ENCODE measurements at places on chromosomes 6 and 20.

DNA sequence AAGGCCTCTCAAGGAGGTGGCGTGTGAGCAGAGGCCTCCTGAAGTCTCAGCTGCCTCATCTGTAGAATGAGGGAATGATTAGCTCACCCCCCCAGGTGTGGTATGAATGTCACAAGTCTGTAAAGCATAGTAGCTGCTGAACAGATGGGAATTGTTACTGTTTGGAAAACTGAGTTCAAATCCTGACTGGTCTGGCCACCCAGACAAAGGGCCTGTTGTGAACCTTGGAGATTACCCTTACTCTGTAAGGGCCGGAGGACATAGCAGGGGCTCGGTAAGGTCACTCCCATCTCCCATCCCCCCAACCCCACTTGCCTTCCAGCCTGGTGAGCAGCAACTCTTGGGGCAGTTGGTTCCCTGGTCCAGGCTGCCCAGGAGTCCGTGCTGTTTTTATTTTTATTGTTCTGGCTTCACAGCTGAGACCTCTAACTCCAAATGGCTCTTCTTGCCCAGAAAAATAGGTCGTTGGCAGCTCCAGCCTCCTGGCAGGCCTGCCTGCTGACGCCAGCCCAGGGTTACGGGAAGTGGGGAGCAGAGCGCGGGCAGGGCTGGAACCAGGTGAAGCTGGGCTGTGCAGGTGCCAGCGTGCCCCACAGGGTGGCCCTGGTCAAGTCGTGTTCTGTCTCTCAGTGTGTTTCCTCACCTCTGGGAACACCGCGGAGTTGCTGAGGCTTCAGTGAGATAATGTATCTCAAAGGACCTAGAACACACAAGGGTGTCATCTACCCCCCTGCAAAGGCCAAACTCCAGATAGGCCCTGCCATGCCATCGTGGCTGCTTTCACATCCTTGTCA lies 4.5 kb upstream of the SIRPA start:
- H3K27ac ChIP-seq: no peak overlapping the region
- H3K4me3 ChIP-seq: no peak overlapping the region
- no peaks in the 10 kb centered on the region for H3K4me1 ChIP-seq
- DNase-seq: no peak
- H3K27me3 ChIP-seq: no peaks in the 10 kb centered on the region

DNA sequence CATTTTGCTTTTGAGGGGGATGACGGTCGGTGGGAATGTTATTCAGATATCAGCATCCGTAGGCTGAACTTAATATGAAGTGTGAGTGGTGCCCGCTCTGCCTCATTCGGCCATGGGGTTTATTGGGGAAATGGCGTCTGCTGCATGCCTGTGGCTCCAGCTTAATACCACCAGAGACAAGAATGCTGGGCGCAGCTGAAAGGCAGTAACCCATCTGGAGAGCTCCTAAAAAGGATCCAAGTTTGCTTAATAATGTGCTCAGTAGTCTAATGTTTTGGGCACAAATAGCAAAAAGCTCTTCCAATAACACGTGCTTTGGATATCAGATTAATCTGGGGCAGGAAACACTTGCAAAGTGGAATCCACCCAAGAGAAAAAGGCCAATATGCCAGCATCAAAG lies 273.0 kb upstream of the TAB2 start:
- H3K4me3 ChIP-seq: no peak overlapping the region
- H3K36me3 ChIP-seq: no peaks in the 10 kb centered on the region
- no peak overlapping the region for H3K27ac ChIP-seq
- H3K27me3 ChIP-seq: no peaks in the 10 kb centered on the region
- H3K4me1 ChIP-seq: no peaks in the 10 kb centered on the region

- no peaks in the 10 kb centered on the region for H3K27me3 ChIP-seq
- H3K36me3 ChIP-seq: no peaks in the 10 kb centered on the region
- H3K27ac ChIP-seq: no peak overlapping the region
- no peaks in the 10 kb centered on the region for H3K4me1 ChIP-seq
Observed at GRCh38 chr6:134714679-134715078, 235.2 kb downstream of the ALDH8A1 start.

DNA sequence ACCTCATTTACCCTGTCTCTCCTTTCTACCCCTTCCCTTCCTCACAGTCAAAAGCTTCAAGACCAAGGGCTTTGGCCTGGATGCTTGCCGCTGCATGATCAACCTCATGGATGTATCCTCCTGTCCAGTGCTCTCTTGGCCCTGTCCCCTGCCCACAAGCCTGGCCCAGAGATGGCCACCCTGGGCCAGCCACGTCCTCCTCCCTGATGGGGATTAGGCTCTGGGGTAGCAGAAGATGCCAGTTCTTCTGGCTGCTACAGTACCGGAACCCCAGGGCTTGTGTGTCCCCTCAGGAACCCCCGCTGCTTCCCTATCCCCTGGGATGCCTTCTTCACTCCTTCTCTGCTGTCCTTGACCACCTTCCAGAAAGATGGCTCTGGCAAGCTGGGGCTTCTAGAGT lies 22.3 kb downstream of the CAPN11 start:
- H3K4me3 ChIP-seq: no peak overlapping the region
- H3K27me3 ChIP-seq: no peaks in the 10 kb centered on the region
- no peak for DNase-seq
- H3K4me1 ChIP-seq: no peaks in the 10 kb centered on the region
- no peak overlapping the region for H3K27ac ChIP-seq

GRCh38 chr20:43691928-43692524 lies 25.1 kb downstream of the MYBL2 start:
- no peak for DNase-seq
- H3K4me3 ChIP-seq: no peak overlapping the region
- no peaks in the 10 kb centered on the region for H3K36me3 ChIP-seq

GRCh38 chr6:116373300-116373699 lies 2.6 kb downstream of the DSE start:
- DNase-seq: no peak
- H3K27ac ChIP-seq: no peak overlapping the region
- H3K4me1 ChIP-seq: no peaks in the 10 kb centered on the region

GRCh38 chr6:43702534-43703440 lies 15.2 kb upstream of the MRPS18A start:
- peaks cover 6% of the 10 kb centered on the region for H3K4me1 ChIP-seq
- no peaks in the 10 kb centered on the region for H3K36me3 ChIP-seq
- peak overlapping the region; percentile 88 for H3K27ac ChIP-seq
- H3K4me3 ChIP-seq: no peak overlapping the region
- H3K27me3 ChIP-seq: no peaks in the 10 kb centered on the region

DNA sequence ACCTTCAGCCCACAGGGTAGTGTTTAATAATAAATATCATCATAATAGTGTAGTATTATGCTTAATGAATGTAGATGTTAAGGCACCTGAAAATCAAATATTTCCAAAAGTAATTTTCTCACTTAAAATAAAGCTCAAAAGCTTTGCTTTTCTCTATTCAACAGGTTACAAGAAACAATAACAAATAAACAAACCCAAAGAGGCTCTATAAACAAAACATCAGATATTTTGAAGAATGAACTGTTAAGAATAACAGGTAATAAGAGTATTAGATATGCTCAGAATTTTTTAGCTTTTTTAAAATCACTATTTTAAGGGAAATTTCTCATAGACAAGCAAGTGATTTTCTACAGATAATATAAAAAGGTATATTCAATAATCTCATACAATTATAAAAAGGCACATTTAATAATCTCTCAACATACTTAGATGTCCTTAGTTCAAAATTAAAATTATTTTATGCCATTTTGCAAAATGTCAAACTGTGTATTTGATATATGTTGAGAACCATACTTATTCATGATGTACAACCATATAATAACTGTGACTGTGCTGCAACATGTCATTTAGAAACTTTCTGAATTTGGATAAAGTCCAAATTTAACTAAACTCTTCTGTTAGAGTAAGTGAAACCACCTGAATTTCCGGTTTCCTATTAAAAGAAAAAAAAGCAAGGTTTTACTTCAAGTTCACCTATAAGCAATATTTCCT lies 35.8 kb downstream of the PHIP start:
- no peaks in the 10 kb centered on the region for H3K4me1 ChIP-seq
- no peaks in the 10 kb centered on the region for H3K36me3 ChIP-seq
- no peak overlapping the region for H3K27ac ChIP-seq

- DNase-seq: no peak
- H3K27me3 ChIP-seq: no peaks in the 10 kb centered on the region
- H3K4me3 ChIP-seq: no peak overlapping the region
- H3K4me1 ChIP-seq: no peaks in the 10 kb centered on the region
Observed at GRCh38 chr6:122072014-122072647, 327.3 kb upstream of the HSF2 start.

- H3K4me1 ChIP-seq: no peaks in the 10 kb centered on the region
- no peak overlapping the region for H3K4me3 ChIP-seq
- no peaks in the 10 kb centered on the region for H3K36me3 ChIP-seq
- no peaks in the 10 kb centered on the region for H3K27me3 ChIP-seq
- no peak overlapping the region for H3K27ac ChIP-seq
Observed at GRCh38 chr6:82971877-82972460, 93.7 kb downstream of the UBE3D start.

DNA sequence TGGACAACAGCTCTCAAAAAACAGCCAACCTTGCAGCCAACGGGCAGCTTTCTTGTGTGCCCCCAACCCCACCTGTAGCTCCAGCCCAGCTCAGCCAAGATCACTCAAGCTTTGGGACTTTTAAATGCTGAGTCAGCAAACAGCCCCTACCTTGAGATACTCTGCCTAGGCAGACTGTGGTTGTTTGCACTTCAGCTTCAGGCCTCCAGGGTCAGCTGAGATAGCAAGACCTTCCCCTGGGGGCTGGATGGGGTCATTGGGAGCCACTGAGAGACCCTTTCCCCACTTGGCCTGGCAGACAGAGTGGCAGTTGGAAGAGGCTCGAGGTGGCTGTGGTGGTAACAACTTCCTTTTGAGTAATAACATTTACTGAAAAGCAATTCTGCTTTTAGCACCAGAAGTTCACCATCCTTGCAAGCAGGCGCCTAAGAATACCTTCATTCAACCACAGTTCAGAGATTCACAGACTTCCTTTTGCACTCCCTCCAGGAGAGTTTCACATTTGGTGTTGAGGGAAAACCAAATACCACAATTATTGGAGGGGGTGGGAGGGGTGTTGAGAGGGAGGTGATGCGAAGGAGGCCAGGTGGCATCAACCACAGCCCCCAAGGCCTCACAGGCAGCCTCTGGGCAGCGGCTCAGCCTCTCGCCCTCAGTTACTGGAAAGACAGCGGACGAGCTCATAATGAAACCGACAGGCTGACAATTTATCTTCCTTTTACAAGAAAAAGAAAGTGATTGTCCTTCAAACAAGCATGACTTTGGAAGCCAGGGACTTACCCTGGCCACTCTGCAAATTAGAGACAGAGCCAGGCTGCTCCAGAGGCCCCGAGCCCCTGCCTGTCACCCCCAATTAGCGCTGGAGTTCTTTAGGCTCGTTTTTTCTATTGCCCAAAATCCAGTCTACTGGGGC lies 148.1 kb downstream of the CEBPB start:
- peak overlapping the region; percentile 87 for H3K27ac ChIP-seq
- no peaks in the 10 kb centered on the region for H3K27me3 ChIP-seq
- H3K4me1 ChIP-seq: no peaks in the 10 kb centered on the region

DNA sequence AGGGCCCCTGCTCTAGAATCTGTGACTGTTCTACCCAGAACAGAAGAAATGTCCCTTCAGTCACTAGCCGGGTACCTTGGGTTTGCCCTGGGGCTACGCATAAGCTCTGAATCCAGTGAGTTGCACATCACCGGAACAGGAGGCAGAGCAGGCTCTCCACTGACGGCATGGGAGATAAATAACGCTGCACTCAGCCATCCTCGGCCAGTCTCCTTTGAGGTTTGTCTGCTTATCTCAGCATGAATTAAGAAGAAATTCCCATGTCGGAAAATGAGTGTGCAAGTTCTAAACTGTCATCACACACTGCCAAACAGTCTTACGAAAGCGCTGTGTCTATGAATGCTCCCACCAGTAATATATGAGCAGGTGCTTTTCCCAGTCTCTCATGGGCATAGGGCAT lies 90.8 kb downstream of the FAM50B start:
- no peak overlapping the region for H3K27ac ChIP-seq
- no peak overlapping the region for H3K4me3 ChIP-seq
- DNase-seq: no peak
- H3K36me3 ChIP-seq: no peaks in the 10 kb centered on the region
- no peaks in the 10 kb centered on the region for H3K27me3 ChIP-seq

- no peaks in the 10 kb centered on the region for H3K27me3 ChIP-seq
- H3K27ac ChIP-seq: no peak overlapping the region
- DNase-seq: no peak
- no peak overlapping the region for H3K4me3 ChIP-seq
- H3K4me1 ChIP-seq: no peaks in the 10 kb centered on the region
Observed at GRCh38 chr6:4225161-4225872, 89.9 kb upstream of the ECI2 start.

DNA sequence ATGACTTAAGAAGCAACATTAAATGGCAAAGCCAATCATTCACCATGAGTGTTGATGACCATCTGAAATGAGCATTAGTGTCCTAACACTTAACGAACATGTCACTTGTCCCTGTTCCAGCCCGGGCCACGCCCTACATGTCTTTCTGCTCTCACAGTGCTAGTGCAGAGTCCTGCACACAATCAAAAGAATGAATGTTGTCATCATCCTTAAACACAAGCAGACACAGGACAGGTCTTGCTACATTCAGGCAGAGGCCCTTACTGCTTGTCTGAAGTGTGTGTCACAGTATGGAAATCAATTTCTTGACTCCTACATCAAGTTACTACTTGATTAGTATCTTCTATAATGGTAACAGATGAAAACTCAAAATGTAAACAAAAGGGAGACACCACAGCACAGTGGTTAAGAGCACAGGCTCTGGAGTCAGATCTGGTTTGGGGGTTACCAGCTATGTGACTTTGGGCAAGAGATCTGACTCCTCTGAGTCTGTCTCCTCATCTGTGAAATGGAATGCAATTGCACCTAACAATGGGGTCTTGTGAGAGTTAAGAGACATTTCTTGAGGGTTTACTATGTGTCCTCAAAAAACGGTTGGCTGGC lies 17.4 kb downstream of the UBE2V1 start:
- no peak for DNase-seq
- peaks cover 4% of the 10 kb centered on the region for H3K4me1 ChIP-seq
- no peaks in the 10 kb centered on the region for H3K36me3 ChIP-seq
- H3K27me3 ChIP-seq: no peaks in the 10 kb centered on the region
- H3K4me3 ChIP-seq: no peak overlapping the region

DNA sequence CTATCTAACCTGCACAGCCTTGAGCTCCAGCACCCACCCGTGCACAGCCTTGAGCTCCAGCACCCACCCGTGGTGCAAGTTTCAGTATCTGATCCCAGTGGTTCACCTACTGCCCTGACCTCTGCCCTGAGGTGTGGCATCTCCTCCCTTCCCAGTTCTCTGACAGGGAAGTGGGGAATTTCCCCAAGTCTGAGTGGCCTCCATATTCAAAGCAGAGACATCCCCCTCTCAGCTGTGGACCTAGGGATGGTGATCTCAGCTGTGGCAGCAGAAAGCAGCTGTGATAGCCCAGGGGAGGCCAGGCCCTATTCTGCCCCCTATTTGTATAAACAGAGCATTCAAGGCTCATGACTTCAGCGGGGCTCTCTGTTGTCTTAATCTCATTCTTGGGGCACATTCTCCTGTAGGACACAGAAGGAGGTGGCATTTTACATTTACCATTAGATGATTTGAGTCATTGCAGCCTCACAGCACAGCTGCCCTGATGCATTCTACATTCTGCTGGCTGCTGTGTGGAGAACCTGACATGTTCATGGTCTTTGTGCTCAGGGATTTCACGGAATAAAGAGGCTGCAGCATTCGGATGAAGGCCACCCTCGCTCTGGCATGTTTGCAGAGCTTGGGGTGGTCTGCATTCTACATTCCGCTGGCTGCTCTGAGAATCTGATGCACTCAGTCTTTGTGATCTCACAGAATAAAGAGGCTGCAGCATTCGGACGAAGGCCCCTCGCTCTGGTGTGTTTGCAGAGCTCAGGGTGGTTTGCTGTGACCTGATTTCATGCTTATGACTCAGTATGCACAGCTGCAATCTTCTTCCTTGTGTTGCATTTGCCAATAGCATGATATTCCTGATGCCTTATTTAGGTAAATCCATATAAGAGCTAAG lies 16.9 kb downstream of the GPR31 start:
- DNase-seq: no peak
- H3K4me1 ChIP-seq: no peaks in the 10 kb centered on the region
- no peaks in the 10 kb centered on the region for H3K27me3 ChIP-seq
- no peaks in the 10 kb centered on the region for H3K36me3 ChIP-seq
